Thoracic aorta (tissue), 2 donors: ENCODE measurements at places on chromosomes 13 and 19. TPM values are rescaled to one million over a fixed set of nuclear protein-coding genes. Genes with fewer than 3 reads are reported as not detected.

Gene PRX
- total RNA-seq, result 3.7 TPM

DNA sequence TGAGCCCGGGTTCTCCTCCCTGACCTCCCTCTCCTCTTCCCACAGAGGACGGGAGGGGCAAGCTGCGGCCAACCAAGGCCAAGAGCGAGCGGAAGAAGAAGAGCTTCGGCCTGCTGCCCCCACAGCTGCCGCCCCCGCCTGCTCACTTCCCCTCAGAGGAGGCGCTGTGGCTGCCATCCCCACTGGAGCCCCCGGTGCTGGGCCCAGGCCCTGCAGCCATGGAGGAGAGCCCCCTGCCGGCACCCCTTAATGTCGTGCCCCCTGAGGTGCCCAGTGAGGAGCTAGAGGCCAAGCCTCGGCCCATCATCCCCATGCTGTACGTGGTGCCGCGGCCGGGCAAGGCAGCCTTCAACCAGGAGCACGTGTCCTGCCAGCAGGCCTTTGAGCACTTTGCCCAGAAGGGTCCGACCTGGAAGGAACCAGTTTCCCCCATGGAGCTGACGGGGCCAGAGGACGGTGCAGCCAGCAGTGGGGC lies 162.2 kb downstream of the KDM4B start:
- no peak overlapping the region for H3K27ac ChIP-seq
- peaks cover 9% of the 10 kb centered on the region for H3K4me1 ChIP-seq
- DNase-seq, result no peak
- H3K4me3 ChIP-seq, result no peak overlapping the region

GRCh38 chr19:35524181-35524837 lies 3.8 kb downstream of the SBSN start:
- no peak overlapping the region for H3K4me3 ChIP-seq
- H3K4me1 ChIP-seq, result no peaks in the 10 kb centered on the region
- H3K36me3 ChIP-seq, result no peaks in the 10 kb centered on the region

- no peaks in the 10 kb centered on the region for H3K27me3 ChIP-seq
- DNase-seq, result no peak
- no peak overlapping the region for H3K27ac ChIP-seq
- H3K4me3 ChIP-seq, result no peak overlapping the region
- H3K36me3 ChIP-seq, result no peaks in the 10 kb centered on the region
Measured at GRCh38 chr19:391207-391557, 17.8 kb downstream of the C2CD4C start.

Gene SMIM44
- not detected for total RNA-seq
